NCI-H2029 (cell line): ENCODE measurements at places on chromosomes 6 and 20.
A peak's percentile ranks its signal among the peaks of the same experiment; 100 is the strongest.

DNA sequence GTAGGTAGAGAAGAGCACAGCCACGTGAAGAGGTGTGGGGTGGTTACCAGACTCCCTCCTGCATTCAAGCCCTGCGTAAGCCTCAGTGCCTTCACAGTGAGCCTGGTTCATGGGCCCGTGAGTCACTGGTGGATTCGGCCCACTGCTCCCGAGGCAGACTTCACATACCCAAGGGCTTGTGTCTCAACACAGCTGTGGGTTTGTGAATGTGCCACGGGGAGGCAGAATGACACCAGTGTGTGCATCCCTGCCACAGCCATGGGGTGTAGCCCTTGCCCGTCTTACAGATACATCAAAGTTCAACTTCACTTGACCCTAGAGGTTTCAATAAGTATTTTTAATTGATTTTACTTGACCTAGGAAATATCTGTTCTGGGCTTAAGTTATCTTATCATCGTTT is 108.5 kb downstream of the MAP3K4 start:
- no peak for DNase-seq

- DNase-seq, result no peak
Observed at GRCh38 chr6:22596011-22596410, 26.6 kb downstream of the HDGFL1 start.

- no peak for DNase-seq
Observed at GRCh38 chr6:152398993-152399392, 238.2 kb downstream of the SYNE1 start.

- no peak for DNase-seq
Observed at GRCh38 chr6:20309186-20309585, 92.5 kb upstream of the E2F3 start.

DNA sequence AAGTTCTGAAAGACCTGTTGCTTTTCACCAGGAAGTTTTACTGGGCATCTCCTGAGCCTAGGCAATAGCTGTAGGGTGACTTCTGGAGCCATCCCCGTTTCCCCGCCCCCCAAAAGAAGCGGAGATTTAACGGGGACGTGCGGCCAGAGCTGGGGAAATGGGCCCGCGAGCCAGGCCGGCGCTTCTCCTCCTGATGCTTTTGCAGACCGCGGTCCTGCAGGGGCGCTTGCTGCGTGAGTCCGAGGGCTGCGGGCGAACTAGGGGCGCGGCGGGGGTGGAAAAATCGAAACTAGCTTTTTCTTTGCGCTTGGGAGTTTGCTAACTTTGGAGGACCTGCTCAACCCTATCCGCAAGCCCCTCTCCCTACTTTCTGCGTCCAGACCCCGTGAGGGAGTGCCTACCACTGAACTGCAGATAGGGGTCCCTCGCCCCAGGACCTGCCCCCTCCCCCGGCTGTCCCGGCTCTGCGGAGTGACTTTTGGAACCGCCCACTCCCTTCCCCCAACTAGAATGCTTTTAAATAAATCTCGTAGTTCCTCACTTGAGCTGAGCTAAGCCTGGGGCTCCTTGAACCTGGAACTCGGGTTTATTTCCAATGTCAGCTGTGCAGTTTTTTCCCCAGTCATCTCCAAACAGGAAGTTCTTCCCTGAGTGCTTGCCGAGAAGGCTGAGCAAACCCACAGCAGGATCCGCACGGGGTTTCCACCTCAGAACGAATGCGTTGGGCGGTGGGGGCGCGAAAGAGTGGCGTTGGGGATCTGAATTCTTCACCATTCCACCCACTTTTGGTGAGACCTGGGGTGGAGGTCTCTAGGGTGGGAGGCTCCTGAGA is at the start of gene HFE:
HFE (plus strand) TSS at position 146 of the 832 bp plus-strand sequence; CDS start at position 158, 12 bp downstream.
- peak; percentile 49 for DNase-seq

DNA sequence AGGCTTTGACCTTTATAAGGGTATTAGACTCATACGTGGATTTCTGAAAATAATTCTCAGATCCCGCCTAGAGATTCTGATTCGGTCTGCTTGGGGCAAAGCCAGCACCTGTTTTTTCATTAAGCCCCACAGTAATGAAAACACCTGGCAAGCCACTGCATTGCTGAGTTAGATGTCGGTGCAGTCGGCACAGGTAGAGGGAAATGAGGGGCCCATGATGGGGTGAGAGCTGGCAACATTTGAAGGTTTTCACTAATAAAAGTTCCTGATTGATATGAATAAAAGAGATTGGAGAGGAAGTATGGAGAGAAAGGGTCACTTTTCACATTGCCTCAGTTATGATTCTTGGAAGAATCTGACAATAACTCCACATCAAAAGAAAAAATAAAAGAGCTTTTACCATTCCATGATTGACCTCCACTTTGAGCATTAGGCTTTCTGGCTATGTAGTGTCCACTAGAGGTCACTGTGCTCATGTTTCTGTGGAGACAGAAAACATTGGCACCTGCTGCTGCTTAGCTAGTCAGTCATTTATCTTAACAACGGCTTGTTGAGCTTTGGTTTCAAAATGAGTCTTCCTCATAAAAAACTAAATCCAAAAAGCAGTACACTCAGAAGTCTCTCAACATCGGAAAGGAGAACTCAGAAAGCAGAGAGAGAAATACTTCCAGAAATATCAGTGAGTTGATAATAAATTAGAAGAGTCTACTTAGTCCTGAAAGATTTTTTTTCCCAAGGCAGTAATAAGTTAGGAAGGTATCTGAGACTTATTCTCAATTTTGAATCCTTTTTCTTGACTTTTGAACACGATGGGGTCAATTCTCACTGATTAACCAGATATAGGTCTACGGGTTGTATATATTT is 53.3 kb upstream of the KLHL31 start:
- peak; percentile 90 for DNase-seq

- DNase-seq, result no peak
Observed at GRCh38 chr6:126826166-126826714, 292.2 kb upstream of the RSPO3 start.
